HT-29 (cell line): ENCODE measurements at places on chromosomes 1 and 21.

DNA sequence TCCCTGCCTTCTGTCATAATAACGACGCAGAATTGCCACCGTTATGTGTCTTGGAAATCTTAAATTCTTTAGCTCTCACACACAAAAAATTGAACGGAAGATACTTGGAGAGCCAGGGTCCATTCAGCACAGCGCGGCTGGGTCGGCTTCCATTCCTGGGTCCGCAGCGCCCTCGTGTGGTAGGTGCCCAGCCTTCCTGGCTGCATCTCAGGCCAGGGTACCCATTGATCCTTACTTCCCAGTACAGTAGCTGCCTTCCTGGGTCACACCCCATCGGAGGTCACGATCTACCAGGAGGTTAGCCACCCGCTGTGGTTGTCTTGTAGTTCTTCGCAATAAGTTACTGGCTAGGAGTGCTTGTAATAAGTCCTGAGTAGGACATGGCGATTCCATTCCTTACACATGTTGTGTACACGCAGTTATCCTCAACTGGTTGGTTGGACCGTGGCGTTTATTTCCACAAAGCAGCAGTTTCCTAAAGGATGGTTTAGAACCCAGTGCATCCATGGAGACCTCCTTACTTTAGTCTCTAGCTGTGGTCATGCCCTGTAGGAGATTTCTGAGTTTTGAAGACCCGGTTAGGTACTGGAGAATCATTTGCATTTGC, 9.9 kb upstream of the MTARC1 start:
- peak; percentile 85 for DNase-seq

- no peak for DNase-seq
Observed at GRCh38 chr1:100187912-100188311, 9.9 kb upstream of the LRRC39 start.

DNA sequence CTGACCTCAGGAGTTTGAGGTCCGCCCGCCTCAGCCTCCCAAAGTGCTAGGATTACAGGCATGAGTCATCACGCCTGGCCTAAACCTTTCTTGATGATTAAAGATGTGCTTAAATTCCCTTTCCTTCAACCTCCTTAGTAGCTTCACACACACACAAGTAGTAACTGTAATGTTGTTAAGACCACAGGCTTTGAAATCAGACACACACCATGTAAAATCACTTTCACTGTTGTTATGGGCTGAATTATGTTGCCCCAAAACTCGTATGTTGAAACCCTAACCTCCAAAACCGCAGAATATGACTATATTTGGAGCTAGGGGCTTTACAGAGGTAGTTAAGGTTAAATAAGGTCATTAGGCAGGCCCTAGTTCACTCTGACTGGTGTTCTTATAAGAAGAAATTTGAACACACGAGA, 180.2 kb downstream of the NR5A2 start:
- DNase-seq: no peak

GRCh38 chr1:31781756-31782371, 17.7 kb upstream of the ADGRB2 start:
- DNase-seq: no peak

DNA sequence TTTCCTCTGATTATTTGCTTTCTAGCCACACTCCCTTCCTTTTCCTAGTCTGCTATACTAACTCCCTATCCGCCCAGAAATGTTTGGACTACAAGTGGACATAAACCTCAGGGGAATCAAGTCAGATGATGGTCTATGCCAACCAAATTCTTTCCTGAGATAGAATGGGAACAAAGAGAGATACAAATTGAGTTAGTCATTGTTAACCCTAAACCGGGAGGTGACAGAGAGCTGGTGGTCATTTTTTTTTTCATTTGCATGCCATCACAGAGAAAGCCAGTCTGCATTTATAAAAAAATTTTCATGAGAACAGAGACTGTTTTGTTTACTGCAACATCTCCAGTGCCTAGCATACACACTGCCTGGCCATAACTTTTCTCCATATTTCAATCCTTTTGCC, 35.0 kb downstream of the MYSM1 start:
- DNase-seq: no peak

DNA sequence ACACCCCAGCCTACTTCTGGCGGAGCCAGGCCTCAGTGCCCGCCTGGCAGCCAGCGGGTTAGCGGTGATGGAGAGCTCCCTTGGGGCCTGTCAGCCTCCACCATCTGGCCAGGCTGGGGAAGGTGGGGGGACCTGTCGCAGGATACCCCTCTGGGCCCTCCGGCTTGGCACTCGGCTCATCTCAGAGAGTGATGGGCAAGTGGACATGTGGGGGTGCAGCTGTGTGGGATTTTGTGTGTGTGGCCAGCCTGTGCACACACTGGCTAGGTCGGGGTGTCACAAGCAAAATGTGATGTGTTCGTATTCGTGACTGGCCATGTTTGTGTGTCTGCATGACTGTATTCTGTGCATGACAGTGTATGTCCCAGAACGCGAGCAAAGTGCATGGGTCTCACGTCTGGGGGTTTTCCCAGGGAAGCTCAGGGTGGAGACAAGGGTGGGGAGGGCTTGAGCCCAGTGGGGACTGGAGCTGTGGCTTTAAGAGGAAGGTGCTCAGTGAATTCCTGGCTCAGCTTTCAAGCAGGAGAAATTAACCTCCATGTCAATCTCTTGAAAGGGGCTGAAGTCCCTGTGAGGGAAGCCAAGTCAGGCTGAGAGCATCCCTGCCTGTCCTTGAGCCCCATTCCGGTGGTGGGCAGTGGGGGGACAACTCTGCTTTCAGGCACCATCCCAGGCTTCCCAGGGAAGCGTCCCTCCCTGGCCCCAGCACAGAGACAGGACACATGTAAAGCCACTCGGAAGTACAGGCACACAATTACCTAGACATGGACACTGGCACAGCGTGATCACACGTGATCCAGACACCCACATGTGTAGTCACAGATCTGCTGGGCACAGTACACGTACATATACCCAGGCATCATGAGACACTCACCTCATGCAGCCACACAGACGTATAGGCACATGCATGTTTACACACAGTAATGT, 21.1 kb upstream of the ADGRB2 start:
- DNase-seq: no peak

DNA sequence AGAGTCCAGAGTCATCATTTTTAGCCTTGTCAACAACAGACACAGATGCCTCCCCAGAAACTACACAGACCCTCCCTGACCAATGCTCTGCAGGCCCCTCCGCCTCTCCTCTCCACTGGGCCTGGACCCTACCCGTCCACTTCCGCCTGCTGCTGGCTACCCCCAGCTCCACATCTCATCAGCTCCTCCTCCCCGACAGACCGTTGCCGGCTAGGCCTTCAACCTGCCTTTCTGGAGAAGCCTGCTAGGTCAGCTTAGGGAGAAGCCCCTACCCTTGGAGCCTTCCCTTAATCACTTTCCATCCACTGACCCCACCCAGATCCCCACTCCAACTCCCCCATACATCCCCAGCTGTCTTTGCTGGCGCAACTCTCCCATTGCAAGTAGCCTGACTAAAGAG, 1.4 kb downstream of the TRIM17 start:
- DNase-seq: no peak

- DNase-seq: peak; percentile 21
Observed at GRCh38 chr1:194658090-194658439, 1471.7 kb upstream of the B3GALT2 start.

DNA sequence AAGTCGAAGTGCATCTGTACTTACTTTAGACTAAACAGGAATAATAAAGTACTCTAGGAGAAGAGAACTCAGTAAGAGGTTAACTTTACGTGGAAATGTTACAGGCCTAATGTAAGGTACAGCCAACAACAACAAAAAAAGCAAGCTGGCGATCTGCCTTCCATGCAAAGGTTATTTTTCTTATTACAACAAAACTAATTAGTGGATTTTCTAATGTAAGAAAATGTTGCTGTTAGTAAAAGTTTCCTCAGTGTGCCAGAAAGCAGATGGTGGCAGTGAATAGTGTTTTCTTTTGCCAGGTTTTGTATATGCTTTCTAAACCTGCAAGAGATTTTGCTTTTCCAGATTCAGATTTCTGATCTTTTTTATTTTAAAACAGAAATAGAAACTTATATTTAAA, 179.2 kb downstream of the NFIA start:
- DNase-seq: no peak

DNA sequence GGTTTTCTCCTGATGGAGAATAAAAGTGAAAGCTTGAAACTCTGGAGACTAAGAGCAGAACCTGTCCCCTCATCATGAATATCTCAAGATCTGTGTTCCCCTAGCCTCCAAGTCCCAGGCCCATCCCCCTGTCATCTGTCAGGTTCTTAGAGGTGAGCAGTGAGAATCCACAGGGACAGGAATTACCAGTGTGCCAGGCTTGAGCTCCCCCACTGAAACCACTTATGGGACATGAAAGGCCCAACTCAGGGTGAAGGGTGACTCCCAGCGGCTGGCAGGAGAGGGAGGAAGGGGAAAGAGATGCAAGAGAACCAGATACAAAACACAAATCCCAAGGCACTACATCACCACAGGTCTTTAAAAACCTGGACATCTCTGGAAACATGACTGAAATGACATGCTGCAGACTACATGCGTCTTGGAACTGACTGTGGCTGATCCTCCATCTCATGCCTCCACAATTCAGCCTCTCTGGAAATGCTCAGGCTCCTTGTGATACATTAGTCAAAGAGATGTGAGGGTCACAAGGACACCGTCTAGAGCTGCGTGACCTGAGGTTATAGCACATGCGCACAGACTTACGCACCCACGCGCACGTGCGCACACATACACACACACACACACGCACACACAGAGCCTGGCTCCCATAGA, 6.8 kb upstream of the LY9 start:
- DNase-seq: no peak

GRCh38 chr1:244712669-244713068, 59.7 kb downstream of the DESI2 start:
- no peak for DNase-seq

- no peak for DNase-seq
Observed at GRCh38 chr1:229874609-229875008, 192.4 kb upstream of the GALNT2 start.

DNA sequence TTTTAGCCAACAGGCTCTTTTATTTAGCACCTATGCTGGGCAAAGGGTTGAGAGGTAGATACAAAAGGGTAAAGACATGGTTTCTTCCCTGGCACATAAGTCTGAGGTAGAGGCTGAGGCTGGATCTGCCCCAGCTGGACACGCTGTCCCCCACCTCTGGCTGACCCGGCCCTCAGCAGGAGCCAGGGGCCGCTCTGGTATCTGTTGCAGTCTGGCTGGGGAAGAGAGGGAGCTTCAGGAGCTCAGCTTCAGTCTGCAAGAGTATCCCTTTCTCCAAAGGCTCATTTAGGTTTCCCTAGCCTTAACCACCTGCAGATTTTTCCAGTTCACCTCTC, 14.2 kb downstream of the BLACAT1 start:
- DNase-seq: no peak

DNA sequence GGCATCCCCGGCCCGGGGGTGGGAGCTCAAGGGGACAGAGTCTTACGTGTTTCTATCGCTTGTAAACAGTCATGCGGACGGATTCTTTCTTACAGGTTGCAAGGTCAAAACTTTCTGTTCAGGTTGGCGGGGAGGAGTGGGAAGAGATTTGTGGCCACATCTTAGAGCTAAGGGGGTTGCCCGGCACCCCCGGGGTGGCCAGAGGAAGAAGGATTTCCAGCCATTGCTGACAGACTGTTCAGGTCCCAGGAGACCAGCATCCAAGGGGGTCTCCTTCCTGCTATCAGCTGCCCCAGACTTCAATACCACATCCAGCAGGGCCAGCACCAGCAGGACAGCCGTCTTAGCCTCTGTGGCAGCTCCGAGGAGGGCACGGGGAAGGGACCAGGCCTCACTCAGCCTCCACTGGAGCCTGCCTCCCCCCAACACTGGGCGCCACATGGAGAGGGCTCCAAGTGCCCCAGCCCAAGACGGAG, 52.0 kb downstream of the KIF21B start:
- DNase-seq: no peak

DNA sequence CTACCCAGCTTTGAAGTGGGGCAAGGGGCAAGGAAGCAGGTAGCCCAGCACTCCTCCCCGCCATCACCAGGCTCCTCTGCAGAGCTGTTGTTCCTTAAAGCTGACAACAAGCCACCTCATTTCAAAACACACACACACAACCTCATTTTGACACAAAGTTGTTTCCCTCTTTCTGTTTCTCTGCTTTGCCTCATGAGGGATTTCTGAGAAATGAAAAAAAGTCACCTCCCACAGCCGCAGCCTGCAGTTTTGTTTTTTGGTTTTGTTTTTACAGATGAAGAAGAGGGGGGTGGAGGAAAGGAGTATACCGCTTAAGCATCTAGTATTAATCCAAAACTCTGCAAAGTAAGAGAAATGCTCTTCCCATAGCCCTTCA, 12.1 kb downstream of the MCL1 start:
- no peak for DNase-seq

GRCh38 chr1:232282498-232282897, 347.4 kb downstream of the SIPA1L2 start:
- DNase-seq: no peak
